ENCODE measurements at places on chromosomes 2 and 18.

GRCh38 chr2:36214691-36215090 is 140.9 kb upstream of the CRIM1 start:
- no peak for DNase-seq

GRCh38 chr2:83993873-83994632 is 465.0 kb downstream of the SUCLG1 start:
- no peak for DNase-seq

DNA sequence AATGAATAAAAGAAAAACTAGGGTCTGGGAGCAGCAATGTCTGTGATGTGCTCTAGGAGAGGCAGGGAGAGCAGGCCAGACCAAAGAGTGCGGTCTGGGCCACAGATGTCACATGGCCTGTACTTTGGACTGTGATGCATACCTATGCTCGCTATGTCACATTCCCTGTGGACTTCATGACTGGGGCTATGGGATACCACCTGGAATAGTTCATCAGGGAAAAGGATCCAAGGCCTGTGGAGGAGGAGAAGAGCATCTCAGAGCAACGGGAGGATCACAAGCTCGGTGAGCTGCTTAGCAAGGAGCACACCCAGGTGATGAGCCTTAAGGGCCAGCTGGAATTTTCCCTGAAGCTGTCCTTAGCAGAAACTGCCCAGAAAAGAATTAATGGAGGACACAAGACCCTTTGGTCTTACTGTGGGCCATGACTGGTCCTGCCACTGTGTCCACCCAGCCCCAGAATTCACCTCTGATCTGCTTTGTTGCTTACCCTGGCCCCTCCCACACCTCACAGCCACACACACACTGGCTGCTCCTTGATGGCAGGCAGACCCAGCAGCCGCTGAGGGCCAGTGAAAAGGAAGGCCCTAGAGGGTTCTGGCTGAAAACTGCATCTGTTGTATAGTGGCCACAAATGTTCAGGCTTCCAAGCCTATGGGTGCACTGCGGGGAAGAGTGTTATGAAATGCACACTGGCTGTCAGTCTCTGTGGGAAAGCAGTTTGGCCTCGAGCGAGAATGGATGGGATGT is 25.3 kb upstream of the GCC2 start:
- DNase-seq: no peak

DNA sequence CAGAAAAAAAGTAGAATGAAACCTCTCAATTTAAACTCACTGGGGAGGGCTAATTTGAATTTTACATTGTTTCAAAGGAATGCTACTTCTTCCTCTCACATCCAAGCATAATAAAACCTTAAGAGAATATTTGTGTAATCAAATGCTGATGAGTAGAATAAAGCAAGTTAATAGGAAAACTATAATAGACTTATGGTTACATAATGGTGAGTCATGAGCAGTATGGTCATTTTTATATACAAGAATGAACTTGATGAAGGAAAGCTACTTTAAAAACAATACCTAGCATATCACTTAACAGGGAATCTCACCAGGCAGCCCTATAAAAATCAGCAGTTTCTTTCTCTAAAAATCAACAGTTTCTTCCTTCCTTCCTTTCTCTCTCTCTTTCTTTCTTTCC is 80.3 kb downstream of the VSNL1 start:
- no peak for DNase-seq

GRCh38 chr2:136582628-136583205 is 182.6 kb upstream of the THSD7B start:
- DNase-seq: no peak

DNA sequence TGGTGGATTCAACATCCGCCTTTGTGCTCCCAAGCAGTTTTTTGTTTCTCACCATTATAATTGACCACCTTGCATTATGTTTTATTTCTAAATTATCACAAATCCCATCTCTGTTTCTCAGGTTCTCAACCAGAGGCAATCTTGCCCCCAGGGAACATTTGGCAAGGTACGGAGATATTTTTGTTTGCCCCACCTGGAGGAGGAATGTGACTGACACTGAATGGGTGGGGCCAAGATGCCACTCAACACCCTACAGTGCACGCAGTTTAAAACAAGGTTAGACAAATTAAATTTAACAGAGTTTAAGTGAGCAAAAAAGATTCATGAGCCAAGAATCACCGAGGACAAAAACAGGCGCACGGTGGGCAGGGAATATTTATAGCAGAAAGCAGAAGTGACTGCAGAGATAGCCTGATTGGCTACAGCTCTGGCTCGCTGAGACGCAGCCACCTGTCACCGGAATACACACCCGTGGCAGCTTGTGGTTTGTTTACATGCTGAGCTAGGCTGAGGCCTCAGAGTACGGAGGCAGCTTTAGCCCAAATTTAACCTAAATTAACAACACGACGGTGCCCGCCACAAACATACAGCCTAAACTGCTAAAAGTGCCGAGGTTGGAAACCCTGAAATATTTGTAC is 150.0 kb upstream of the ALKAL2 start:
- DNase-seq: no peak

DNA sequence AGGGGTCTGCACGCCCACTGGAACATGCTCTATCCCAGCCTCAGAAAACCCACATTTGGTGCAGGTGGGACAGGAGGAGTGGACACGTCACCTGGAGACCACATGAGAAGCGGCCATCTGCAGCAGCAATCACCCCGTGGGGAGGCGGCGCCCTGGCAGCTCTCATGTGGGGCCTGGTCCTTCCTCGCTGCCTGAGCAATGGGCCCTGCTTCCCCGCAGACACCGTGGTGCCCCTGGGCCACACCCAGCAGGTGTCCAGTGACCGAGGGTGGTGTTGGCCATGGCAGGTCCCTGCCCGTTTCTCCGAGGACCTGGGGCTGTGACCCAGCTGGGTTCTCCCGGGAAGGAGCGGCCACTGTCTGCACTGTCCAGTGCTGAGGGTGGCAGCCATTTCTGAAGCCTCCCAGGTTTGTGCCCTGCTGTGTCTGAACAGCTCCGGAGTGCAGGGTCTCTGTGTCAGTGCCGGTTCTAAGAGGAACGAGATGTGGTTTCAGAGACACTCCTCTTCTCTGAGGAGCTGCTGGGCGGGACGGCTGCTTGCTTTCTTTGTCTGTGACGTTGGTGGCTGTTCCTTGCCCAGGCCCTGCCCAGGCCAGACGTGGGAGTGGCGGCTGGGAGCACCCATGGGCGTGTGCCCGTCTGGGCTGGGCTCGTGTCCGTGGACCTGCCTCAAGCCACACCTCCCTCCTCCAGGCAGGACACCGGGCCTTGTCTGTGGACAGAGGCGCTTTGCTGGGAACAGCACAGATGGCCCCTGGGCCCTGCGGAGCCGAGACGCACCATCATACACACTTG is 44.8 kb downstream of the NFATC1 start:
- DNase-seq: no peak

- no peak for DNase-seq
Observed at GRCh38 chr2:72950558-72951255, 33.4 kb downstream of the EMX1 start.

- no peak for DNase-seq
Observed at GRCh38 chr18:68102117-68102516, 585.6 kb upstream of the DSEL start.

GRCh38 chr2:14901737-14902136 is 269.2 kb downstream of the LRATD1 start:
- no peak for DNase-seq

DNA sequence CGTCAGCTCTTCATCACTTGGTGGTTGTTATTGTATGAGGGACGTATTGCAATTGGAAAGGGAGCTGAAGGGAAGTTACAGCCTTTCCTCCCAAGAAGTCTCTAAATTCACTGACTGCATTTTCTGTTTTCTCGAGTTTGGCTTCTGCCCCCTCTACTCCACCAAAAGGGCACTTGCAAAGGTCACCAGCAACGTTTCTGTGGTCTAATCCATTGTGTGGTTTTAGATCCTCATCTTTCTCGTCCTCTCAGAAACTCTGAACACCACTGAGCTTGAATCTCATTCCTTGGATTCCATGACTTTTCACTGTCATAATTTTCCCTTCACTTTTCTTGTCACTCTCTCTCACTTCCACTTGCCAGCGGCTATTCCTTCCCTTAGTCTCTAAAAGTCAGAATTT is 308.0 kb downstream of the AFF3 start:
- no peak for DNase-seq

Measured in tibial artery (tissue), 4 donors.